ENCODE measurements at places on chromosomes 12 and 14. TPM values are rescaled to one million over a fixed set of nuclear protein-coding genes. Genes with fewer than 3 reads are reported as not detected.

Gene PTPRQ
- polyA plus RNA-seq: 3.8 TPM

DNA sequence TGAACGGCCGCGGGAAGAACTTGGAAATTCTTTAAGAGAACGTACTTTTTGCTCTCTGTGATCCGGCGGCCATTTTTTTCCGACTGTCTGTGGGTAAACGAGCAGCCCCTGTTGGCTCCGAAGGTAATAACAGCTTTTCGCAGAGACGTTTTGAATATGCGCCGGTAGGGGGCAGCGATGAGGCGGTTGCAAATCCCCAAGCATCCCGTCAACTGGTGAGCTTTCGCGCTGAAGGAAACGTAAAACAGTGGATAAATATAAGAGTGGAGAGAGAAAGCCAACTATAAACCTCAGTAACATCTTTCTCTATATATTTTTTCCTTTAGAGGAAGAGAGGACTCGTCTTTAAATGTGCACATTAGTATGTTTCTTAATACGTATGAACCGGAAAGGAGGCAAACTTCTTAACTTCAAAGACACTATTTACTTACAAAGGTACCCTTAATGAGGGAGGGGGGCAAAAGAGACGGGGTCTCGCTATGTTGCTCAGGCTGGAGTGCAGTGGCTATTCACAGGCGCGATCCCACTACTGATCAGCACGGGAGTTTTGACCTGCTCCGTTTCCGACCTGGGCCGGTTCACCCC, 9.6 kb upstream of the NEMF start:
- H3K27ac ChIP-seq: peak overlapping the region; percentile 96
- H3K36me3 ChIP-seq: no peaks in the 10 kb centered on the region
- DNase-seq: peak; percentile 94
- H3K27me3 ChIP-seq: no peaks in the 10 kb centered on the region
- peaks cover 10% of the 10 kb centered on the region for H3K4me1 ChIP-seq
- H3K4me3 ChIP-seq: peak overlapping the region; percentile 80

Gene RNASE3
- polyA plus RNA-seq: 1.4 TPM

Gene GLT8D2
- 17.3 TPM for polyA plus RNA-seq

- no peaks in the 10 kb centered on the region for H3K27me3 ChIP-seq
- peaks cover 41% of the 10 kb centered on the region for H3K4me1 ChIP-seq
- H3K36me3 ChIP-seq: no peaks in the 10 kb centered on the region
- no peak overlapping the region for H3K4me3 ChIP-seq
- no peak for DNase-seq
Observed at GRCh38 chr12:110578694-110579534, 4.2 kb downstream of the PPTC7 start.

DNA sequence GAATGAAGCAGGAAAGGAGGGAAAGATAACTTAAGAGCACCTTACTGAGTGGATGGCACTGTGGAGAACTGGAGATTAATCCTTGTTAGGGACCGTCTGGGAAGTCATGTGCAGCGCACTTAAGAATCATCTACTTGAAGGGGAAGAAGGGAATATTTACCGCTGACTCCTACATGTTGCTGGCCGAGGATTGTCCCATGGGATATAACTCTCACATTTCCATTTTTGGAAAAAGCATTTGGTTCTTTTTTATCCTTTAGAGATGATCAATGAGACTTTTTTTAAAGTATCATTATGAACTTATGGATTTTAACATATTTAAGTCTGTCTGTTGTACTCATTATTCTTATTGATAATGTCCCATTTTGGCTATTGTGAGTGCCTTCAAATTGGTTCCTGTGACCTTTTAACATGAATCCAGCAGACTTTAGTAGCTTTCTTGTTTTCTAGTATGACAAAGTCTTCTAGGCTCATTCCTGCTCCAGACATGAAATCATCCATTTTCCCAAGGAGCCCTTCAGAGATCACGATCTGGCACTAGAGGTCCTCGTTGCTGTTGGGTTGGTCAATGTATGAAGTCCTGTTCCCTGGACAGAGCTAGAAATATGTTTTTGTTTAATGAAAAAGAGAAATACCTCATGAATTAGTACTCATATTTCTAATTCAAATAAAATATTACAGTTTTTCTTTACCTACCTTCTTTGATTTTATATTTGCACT, 20.2 kb upstream of the FAM234B start:
- H3K4me1 ChIP-seq: peaks cover 5% of the 10 kb centered on the region
- H3K36me3 ChIP-seq: no peaks in the 10 kb centered on the region
- H3K27ac ChIP-seq: no peak overlapping the region
- peak; percentile 50 for DNase-seq

DNA sequence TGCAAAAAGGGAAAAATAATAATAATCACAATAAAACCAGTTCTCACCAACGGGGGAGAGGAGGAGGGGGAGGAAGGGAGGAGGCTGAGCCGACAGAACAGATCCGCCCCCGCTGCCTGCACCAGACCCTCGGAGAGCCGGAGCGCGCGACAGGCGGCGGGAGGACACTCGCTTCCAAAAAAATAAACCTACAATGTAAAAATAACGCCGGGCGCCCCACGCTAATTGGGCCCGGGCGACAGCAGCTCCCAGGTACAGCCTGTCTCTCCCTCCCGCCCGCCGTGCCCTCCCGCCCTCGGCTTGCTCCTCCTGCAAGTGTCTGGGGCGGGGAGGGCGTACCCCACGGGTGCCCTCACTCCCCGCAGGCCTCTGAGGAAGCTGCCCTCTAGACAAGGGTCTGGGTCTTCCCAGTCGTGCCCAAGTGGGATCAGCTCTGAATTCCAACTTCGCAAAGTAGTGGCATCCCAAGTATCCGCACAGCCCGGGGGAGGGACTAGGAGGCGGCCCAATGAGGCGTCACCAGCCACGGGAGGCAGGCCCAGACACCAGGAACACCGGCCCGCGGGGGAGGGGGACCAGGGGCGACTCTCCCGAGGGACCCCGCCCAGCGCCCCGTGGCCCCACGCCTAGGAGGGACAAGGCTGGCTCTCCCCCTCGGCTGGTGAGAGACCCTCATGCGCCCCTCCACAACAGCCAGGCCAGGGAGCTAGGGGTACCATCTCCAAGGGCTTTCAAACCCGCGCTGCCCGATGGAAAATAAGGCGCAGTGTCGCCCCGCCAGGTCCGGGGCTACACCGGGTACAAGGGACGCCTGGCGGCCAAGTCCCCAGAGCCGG, 1.0 kb downstream of the NCOR2 start:
- H3K4me3 ChIP-seq: peak overlapping the region; percentile 99
- H3K27me3 ChIP-seq: no peaks in the 10 kb centered on the region
- peak; percentile 94 for DNase-seq
- peaks cover 59% of the 10 kb centered on the region for H3K4me1 ChIP-seq
- no peaks in the 10 kb centered on the region for H3K36me3 ChIP-seq
- peak overlapping the region; percentile 97 for H3K27ac ChIP-seq
